GM12892 (cell line): ENCODE measurements at places on chromosomes 11 and 22.

DNA sequence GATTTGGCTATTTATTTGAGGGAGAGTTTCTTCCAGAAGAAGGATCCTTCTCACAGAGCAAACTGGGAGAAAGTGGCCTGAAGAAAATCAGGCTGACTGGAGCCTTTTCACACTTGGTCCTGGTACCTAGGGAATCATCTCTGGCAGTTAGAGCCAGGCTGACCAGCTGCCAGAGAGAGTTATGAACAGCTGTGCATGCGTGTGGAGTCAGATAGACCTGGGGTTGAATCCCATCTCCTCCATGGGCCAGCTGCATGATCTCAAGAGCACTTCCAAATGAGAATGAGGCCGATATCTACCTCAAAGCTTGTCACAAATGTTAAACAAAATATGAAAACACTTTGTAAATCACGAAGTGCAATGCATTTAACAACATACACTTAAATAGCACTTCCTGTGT lies 390.0 kb downstream of the TENM4 start:
- no peak for DNase-seq

DNA sequence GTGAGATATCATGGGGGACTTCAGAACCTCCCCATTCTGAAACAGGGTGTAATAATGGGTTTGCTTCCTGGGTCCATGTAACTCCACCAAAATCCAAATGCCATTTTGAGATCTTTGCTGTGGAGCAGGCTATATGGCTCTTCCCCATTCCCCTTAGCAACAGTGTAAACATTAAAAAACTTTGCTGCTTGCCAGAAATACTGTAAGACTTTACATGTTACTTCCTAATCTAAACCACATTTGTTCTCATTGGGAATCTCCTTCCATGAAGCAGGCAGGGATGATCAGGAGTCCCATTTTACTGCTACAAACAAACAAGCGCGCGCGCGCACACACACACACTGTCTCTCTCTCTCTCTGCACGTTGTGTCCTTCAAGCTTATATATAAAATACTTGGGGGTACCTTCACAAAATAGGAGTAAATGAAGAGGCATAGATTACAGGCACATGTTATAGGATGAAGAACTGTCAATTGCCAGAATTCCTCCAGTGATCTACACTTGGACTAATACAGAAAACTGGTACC lies 86.5 kb downstream of the ANO3 start:
- DNase-seq: no peak

GRCh38 chr11:124119103-124119502 lies 3.9 kb downstream of the VWA5A start:
- no peak for DNase-seq

- DNase-seq: no peak
These were observed 54.8 kb downstream of the CLPB start for GRCh38 chr11:72379384-72380131.

- DNase-seq: no peak
These were observed 116.9 kb downstream of the SIK3 start for GRCh38 chr11:116981266-116981885.

DNA sequence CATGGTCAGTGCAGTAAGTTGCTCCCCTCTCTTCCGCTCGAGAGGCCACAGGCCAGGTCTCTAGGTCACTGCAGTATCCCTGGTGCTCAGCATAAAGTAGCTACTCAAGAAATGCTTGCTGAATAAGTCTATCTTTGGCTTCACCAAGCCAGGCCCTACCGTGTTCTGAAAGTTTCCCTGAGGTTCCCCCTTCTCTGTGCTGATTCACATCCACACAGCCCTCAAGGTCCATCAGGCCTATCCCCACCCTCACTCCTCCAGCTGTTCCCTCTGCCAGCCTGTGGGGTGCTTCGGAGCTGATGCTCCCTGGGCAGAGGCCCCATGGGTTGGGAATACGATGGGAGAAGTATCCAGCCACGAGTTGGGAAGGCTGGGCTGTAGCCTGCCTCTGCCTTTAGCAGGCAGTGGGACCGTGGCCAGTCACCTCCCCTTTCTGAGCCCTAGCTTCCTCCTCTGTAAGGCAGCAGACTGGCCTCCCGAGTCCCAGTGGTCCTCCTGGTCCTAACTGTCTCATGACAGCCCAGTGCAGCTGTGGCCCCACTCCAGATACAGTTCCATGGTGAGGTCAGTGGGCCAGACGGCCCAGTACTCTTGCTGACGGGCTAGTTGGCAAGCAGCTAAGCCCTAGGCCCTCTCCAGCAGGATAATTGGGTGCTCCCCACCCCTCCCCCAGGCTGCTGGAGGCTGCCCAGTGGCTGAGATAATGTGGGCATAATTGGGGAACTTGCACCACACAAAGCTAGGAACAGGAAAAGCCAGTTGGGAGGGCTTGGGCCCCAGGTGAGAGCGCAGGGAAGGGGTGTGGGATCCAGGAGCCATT lies 48.2 kb downstream of the NECTIN1 start:
- DNase-seq: no peak

DNA sequence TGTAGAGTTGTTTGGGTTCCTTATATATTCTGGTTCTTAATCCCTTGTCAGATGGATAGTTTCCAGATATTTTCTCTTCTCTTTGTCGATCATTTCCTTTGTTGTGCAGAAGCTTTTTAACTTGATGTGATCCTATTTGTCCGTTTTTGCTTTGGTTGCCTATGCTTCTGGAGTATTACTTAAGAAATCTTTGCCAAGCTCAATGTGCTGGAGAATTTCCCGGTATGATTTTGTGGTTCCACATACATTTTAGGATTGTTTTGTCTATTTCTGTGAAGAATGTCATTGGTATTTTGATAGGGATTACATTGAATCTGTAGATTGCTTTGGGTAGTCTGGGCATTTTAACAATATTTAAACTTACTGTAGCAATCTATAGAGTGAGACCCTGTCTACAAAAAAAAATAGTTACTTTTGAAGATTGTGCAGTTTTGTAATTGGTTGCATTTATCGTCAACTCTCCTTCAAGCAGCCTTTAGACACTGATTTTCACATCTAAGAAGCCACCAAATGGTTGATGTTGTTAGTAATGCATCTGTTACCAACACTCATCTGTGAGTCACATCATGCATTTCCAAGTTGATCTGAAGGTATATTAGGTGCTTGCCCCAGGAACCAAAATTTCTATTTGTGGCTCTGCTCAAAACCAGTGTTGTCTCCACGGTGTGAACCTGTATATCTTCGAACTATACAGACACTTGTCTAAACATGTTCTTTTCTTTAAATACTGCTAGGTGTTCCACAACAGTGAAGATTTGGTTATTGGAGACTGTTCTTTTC lies 21.4 kb downstream of the XRCC6 start:
- no peak for DNase-seq

DNA sequence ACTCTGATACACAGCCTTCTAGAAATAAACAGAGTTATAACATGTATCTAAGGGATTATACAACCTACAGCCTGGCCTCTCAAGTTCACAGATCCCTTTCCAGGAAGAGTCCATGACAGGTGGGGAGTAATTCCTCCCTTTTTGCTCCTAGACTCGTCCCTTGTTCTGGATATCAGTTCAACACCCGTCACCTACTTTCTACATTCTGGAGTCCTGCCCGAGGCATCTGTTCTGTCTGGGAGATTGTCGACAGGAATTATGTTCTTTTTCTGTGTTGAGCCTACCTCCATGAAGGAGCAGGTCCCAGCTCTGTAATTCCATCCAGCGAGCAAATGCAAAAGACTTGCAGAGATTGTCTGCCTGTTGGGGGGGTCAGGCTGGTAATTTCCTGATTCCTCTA lies 224.6 kb upstream of the NTM start:
- DNase-seq: no peak

DNA sequence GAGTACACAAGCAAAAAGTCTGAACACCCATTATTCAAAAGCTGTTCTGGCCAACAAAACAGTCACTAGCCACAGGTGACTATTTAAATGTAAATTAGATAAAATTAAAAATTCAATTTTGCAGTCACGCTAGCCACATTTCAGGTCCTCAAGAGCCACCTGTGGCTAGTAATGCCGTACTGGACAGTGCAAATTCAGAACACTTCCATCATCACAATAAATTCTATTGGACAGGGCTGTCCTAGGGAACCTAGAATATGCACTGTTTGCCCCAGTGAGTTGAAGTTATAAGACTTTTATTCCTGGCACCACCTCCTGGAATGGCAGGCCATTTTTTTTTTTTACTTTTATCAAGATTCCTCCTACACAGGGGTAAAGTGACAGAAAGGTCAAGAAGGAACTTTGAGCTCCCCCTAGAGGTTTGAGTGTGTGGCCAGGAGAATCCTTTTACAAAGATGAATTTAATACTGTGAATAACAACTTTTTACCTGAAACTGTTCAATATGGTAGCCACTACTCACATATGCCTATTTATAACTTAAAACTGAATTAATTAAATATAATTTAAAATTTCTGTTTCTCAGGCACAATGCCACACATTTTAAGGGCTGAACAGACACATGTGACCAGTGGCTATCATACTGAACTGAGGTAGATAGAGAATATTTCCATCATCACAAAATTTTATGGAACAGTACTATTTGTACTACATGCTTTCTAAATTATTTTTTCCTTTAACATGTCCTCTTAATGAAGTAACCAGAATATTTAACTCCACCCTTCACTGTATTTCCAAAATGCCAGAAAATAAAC lies 6.5 kb downstream of the MSANTD2 start:
- DNase-seq: peak; percentile 5

GRCh38 chr11:63765688-63766241 lies 2.8 kb downstream of the ZFTA start:
- no peak for DNase-seq

DNA sequence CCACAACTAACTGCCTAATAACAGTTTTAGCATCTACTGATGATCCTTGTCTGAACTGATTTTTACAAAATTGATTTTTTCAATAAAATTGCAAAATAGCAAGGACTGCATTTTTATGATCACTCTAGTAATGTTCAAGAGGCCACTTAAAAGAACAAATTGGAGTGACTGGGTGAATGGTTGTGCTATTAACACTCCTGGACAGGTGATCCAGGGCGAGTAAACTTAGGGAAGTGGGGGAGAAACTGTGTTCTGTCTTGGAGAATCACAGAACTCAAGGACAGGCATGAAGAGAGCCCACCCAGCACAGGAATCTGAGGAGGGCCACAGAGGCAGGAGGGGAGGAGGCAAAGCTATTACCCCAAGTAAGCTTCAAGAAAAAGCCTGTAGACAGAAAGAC lies 75.8 kb downstream of the SGSM3 start:
- DNase-seq: no peak

GRCh38 chr22:19448739-19449421 lies 1.4 kb upstream of the C22orf39 start:
- DNase-seq: no peak

GRCh38 chr22:25111579-25112517 lies 87.8 kb upstream of the CRYBB3 start:
- DNase-seq: no peak

GRCh38 chr11:130634186-130634585 lies 185.7 kb downstream of the ADAMTS15 start:
- no peak for DNase-seq

DNA sequence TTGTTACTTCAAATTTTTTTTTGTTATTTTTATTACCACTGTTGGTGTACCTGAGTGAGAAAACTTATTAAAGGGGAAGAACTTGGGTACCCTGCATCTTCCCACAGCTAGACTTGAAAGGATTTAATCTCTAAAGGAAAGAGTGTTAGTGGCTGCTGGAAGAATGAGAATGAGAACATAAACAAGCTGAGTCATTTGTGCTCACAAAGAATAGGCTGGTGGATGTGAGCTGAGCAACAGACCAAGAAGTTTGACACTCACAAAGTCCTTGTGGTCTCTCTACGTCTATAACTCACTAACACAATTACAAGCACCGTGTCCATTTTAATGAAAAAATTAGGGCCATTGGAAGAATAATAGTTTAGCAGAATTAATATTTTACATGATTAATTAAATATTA lies 217.6 kb upstream of the ANO5 start:
- no peak for DNase-seq

DNA sequence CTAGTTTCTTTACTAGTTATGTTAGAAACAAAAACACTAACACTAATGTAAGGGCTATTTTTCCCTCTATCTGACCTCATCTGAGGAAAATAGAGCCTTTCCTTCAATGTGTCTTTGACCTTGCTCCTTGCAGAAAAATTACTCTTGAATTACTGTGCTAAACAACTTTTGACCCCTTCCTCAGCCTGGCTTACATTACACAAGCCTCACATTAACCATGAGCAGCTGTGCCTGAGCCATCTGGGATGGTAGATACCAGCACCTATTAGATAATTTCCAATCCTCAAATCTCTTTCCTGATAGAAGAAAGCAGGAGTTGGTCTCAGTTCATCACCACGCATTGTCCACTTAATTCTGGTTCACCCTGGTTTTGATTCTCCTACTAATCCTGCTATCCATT lies 134.4 kb upstream of the NCAM1 start:
- no peak for DNase-seq

GRCh38 chr22:36327922-36328551 lies 59.7 kb downstream of the MYH9 start:
- no peak for DNase-seq

DNA sequence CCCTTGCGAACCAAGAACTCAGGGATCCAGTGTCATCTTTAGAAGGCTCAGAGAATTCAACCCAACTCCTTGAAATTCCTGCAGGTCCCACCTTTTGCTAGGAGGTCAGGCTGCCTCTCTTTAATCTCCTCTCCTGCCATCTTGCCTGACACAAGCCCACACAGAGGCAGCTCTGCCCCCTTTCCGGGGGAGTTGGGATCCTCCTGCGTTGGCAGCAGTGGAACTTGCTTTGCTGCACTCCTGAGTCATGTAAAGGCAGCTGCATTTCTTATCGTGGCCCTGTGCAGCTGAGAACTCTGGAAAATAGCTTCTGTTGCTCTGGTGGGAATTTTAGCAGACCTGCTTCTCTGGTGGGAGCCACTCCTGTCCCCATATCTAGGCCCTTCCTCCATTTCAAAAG lies 142.3 kb upstream of the TBCEL start:
- DNase-seq: no peak

- no peak for DNase-seq
These were observed 13.8 kb upstream of the OR51M1 start for GRCh38 chr11:5369789-5370188.

DNA sequence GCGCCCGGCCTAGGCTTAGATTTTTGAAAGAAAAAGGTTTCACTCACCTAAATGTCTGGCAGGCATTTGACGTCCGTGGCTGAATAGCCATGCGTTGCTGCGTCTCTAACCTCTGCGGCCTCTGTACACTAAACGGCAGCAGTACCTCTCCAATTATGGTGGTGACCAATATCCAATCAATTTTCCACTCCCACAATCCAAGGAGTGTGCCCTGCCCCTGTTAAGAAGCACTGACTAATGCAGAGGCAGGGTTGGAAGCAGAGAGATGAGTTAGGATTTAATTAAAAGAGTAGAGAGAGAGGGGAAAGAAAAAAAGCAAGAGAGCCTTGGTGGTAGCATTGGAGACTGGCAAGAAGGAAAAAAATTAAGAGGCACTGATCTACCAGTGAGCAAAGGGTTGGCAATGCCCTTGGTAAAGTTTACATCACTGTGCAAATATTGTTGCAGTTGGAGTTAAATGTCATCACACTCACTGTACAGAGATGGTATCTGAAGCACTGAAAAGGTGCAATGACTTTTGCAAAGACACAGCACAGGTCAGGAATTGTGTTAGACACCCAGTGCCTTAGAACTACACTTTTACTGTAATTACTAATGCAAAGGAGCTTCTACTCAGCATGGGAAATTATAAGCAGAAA lies 526.7 kb downstream of the NTM start:
- DNase-seq: no peak
